ENCODE measurements at places on chromosomes 3 and 15. TPM values are rescaled to one million over a fixed set of nuclear protein-coding genes. Genes with fewer than 3 reads are reported as not detected.

Gene C3orf33
- 1.3 TPM for total RNA-seq

Gene ALDH1L1
- total RNA-seq = under 0.01 TPM

Gene ACKR4
- under 0.01 TPM for total RNA-seq

Gene ISLR2
- total RNA-seq = not detected

Gene PLCB2
- 123 TPM for total RNA-seq

Gene DLEC1
- 0.54 TPM for total RNA-seq

Gene DPPA2
- total RNA-seq = under 0.01 TPM

Gene SLC9C1
- 0.54 TPM for total RNA-seq

Gene ANKRD63
- total RNA-seq = 1.1 TPM

Gene SKOR1
- 1.1 TPM for total RNA-seq

Gene GPR149
- not detected for total RNA-seq

Gene HDC
- total RNA-seq = 66.8 TPM

Gene MYZAP
- total RNA-seq = 0.27 TPM

Gene RASA2
- 11.6 TPM for total RNA-seq

Gene HHLA2
- not detected for total RNA-seq

Gene GOLGA6L2
- not detected for total RNA-seq

Gene IMPG2
- total RNA-seq = 0.27 TPM

Gene C3orf20
- total RNA-seq = under 0.01 TPM

Gene SLITRK3
- not detected for total RNA-seq

Gene APBA2
- 7.5 TPM for total RNA-seq

Gene CILP
- total RNA-seq = 1.1 TPM

Gene P2RY13
- total RNA-seq = 0.81 TPM

Gene GOLGA8M
- total RNA-seq = 1.1 TPM

Gene MGLL
- total RNA-seq = 52.2 TPM

Gene ALCAM
- 19.9 TPM for total RNA-seq

Gene SGO1
- 0.81 TPM for total RNA-seq

Gene RTP3
- not detected for total RNA-seq

Gene CA12
- under 0.01 TPM for total RNA-seq

Gene DNAJC17
- total RNA-seq = 21.8 TPM

Gene ANAPC13
- total RNA-seq = 15.1 TPM

Gene CCDC39
- total RNA-seq = not detected

Gene PLA2G4B
- total RNA-seq = 1.6 TPM

Gene LTK
- total RNA-seq = 1.6 TPM

Gene CISH
- 17.8 TPM for total RNA-seq

Gene LDHAL6B
- total RNA-seq = not detected

Gene GPR171
- total RNA-seq = under 0.01 TPM

Gene MEGF11
- total RNA-seq = 0.27 TPM

Gene GOLGA6L22
- total RNA-seq = not detected

Gene MESD
- total RNA-seq = 20.7 TPM

Gene RASGRP1
- 2.7 TPM for total RNA-seq

Gene MKRN2OS
- not detected for total RNA-seq

Gene GOLGA8Q
- 1.3 TPM for total RNA-seq

Gene UROC1
- total RNA-seq = under 0.01 TPM

Gene PLXND1
- 357 TPM for total RNA-seq
